D721Med (cell line): ENCODE measurements at places on chromosomes 4 and X.
A peak's percentile ranks its signal among the peaks of the same experiment; 100 is the strongest.

DNA sequence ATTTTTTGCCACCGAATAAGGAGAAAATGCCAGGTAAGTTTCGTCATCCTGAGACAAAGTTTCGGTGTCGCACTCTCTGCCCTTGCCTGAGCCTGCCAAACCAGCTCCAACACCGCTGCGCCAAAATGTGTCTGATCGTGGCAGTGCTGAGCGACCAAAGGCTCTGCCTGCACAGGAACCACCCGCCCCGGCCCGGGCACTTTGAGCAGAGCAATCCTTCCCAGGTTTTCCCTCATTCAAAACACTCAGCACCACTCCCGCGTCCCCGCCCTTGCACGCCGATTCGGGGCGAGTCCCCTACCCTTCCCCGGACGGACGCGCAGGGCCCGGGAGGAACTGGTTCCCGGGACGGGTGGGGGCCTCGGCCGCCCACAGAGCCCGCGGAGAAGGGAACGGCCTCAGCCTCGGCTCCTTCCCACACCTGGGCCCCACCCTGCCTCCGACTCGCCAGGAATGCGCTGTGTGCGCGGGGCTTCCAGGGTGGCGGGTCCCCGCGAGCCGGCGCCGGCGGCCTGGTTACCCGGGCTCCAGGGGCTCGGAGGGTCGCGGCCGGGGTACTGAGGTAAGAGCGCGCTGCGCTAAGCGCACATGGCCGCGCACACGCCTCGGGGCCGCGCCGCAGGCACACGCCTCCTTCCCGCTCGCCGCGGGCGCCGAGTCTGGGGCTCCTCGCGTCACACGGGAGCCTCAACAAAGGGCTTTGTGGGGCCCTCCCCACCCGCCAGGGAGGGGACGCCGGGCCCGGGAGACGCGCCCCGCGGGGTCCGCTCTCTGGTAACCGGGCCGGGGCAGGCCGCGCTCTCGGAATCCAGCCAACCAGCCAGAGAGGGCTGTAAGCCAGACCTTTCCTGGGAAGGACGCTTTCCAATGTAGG lies at the start of gene C4orf36:
C4orf36 (minus strand) TSS at position 661 of the 874 bp plus-strand sequence. CDS start 902 bp downstream, outside the sequence.
- peak; percentile 25 for DNase-seq

GRCh38 chr4:45284400-45285085 lies 558.2 kb upstream of the GNPDA2 start:
- DNase-seq = no peak

DNA sequence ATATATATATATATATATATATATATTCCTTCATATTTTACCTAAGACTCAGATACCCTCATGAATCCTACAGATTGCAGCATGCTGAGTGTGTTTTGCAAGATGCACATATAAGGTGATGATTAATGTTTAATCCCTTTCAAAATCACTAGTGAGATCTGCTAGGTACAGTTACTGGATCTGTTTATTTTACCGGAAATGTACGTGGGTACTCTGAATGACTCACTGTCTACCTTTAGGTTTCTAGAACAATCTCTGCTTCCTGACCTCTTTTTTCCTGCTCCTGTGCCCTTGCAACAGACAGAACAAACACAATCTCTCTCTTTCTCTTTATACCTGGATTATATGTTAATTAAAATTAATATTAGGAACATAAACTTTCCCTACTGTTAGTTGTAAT lies 379.6 kb downstream of the FAM133A start:
- no peak for DNase-seq

GRCh38 chr4:78949735-78950134 lies 10.5 kb upstream of the PAQR3 start:
- DNase-seq = no peak

DNA sequence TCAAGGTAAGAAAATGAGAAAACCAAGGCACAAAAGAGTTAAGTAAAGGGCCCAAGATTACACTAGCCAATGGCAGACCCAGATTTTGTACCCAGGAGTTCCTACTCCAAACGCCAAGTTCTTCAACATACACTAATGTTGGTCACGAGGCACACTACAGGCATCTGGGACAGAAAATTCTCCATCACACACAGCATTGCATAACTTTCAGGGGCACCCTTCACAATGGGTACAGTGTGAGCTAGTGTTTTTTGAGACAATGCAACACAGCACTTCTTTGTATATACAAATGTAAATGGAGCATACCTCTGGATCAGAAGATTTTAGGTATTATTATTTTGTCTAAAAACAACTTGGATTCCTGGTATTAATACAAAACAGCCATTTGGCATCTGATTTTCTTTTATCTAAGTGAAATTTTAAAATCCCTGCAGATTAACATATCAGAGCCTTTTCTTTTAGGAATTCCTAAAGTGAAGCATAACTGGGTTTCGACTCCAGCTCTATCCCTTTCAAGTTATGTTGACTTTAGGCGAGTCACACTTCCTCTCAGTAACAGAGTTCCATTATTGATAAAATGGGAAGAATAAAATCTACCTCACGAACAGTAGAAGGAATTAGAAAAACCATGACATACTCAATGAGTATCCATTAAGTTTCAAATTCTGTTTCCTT lies 41.1 kb downstream of the ADGRA3 start:
- DNase-seq = no peak

DNA sequence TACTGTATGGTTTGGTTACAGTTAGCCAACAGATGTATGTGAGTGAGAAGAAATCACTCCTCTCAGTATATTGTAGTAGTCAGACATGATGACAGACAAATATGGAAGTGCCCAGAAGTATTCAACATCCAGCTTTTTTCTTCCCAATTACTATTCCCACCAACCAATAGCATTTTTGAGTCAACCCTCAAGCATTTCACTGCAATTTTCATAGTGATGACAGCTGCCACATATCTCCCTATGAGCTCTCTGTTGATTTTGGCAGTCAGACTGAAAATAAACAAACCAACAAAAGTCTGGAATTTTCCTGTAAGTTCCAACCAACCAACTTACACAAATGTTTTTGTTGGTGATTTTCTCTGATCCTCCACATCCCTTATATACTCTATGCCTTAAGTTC lies 8.2 kb upstream of the TRAM1L1 start:
- no peak for DNase-seq

DNA sequence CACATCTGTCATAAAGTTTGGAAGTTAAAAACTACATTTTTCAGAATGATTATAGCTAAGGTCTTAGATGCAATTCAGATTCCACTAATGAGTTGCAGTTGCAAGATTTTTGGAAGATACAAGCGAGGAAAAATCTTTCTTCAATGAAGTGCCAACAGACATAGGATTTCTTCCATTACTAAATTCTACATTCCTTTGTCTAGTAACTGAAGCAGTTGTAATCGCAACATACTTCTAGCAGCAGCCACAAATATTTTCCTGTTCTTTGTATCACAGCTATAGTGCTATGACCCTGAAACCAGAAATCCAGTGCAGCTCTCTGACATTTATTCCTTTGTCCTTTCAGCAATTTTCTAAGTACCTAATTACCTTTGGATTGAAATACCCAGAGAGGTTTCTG lies 225.2 kb upstream of the SLIT2 start:
- DNase-seq = no peak

GRCh38 chrX:40947276-40947675 lies 138.0 kb upstream of the USP9X start:
- DNase-seq = no peak

GRCh38 chr4:189117426-189117825 lies 823.2 kb upstream of the FRG1 start:
- DNase-seq = no peak

DNA sequence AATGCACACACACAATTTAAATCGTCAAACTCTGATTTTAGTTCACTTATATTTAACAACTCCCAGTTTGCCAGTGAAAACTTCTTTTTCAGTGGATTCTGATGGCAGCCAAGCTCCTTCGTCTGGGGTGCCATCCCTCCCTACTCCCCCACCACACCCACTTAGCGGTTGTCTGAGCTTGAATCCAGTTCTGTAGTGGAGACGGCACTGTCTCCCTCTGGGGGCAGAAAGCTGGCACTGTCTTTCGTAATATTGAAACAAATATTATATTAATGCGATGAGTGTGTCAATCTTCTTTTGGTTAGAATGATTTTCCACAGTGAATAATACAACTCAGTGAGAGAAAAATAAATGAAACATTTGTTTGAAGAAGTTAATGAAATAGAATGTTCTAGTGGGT lies 5.4 kb downstream of the MEPE start:
- DNase-seq = no peak

GRCh38 chrX:106246511-106246910 lies 78.4 kb downstream of the PWWP3B start:
- no peak for DNase-seq

- DNase-seq = no peak
Measured at GRCh38 chrX:143435916-143436315, 81.4 kb downstream of the SPANXN3 start.

- no peak for DNase-seq
Measured at GRCh38 chrX:69299951-69300714, 134.9 kb upstream of the PJA1 start.

DNA sequence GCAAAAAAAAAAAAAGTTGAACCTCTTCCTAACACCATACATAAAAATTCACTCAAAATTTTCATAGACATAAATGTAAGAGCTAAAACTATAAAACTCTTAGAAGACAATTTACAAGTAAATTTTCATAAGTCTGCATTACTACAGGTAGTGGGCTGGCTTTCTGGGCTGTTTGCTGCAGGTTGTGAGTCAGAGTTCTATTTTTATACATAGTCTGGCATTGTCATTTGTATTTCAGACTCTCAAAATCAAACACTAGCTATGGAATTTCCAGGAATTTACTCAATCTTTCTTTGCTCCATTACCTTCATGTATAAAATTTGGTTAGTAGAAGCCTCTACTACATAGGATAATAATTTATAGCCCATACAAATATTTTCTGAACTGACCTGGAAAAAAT lies 227.2 kb downstream of the COX18 start:
- no peak for DNase-seq

DNA sequence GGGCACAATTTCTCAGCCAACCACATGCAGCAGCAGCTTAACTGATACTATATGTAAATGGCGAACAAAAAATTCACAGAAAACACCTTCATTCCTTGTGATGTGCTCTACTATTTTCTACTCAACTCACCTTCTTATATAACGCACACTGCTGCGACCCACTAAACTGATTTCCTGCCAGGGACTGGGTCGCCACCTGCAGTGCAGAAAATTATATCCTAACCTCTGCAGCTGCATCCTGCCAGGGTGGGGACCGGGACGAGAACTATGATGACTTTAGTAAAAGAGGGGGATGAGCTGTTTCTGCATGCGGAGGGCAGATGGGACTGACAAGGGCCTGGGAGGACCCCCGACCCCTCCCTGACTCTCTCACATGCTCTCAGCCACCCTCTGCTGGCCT lies 27.4 kb downstream of the ABLIM2 start:
- no peak for DNase-seq

DNA sequence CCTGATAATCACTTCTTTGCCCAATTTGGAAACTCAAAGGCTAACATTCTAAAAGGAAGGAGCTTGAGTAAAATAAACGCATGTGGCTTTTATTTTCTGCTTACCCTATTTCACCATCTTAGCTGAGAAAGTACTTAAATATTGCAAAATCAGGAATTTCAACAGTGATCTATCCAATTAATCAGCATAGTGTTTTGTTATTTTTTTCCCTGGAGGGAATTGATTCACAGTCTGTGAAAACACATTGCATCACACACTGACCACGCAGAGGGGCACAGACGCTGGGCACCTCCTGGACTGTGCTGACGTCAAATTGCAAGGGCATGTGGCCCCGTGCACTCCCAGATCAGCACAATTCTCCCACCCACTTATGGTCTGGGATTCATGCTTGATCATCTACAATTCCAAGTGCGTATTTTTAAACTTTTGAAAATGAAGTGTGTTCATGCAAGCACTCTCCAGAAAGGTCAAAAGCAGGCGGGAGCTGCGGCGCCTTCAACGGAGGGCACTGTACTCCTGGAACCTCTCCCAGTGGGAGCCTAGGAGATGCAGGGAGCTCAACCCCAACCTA lies 320.6 kb upstream of the PPARGC1A start:
- no peak for DNase-seq

DNA sequence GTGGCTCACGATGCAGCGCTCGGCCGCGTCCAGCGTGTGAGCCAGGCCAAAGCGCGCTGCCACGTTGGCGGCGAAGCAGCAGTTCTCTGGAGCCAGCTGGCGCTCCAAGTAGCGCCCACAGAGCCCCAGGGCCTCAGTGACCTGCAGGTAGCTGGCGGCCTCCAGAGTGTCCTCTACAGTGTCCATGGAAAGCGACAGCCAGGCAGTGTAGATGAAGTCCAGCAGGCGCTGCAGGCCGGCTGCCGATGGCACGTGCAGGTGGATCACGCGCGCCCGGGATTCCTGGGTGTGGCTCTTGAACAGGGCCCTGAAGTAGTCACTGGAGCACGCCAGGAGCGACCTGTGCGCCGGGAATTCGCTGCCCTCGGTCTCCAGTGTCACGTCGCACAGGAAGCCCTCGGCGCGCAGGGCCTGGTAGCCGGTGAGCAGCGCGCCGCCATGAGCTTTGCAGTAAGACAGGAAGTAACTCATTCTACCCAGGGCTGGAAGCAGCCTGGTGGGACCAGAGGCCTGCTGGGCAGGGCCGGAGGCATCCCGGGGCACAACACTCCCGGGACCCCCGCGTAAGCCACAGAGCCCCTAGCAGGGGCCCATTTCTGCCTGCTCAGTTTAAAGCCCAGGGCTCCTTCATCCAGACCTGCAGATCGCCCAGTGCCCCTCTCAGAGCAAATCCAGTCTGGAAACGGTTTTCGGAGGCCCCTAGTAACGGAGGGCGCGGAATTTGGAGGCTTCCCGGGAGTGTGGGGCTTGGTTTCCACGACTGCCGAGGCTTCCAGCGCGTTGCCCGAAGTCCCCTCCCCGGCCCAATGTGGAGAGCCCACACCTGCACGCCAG lies 595 bp downstream of the KLHL34 start:
- DNase-seq = no peak

DNA sequence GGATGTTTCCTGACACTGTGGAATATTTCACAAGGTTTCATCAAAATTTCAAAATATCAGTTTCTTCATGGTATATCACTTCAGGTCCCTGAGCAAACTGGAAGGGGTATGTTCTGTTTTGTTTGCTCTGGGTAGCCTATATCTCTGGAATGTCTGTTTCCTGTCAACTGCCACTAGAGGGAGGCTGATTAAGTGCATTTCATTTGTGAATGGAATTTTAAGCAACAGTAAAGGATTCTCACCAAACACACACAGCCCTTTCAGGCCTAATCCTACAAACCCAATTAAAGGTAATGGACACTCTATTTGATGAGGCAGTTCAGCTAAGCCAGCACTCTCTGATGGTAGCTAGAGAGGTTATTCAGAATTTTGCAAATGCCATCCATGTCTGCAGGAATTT lies 307.1 kb downstream of the TEX13A start:
- DNase-seq = no peak

GRCh38 chrX:5829469-5829868 lies 399.2 kb downstream of the NLGN4X start:
- DNase-seq = no peak

- DNase-seq = no peak
Measured at GRCh38 chrX:120468071-120468470, 1.0 kb downstream of the LAMP2 start.
